WTC11 (cell line): ENCODE measurements at places on chromosomes 5 and 9. TPM values are rescaled to one million over a fixed set of nuclear protein-coding genes. Genes with fewer than 3 reads are reported as not detected.

DNA sequence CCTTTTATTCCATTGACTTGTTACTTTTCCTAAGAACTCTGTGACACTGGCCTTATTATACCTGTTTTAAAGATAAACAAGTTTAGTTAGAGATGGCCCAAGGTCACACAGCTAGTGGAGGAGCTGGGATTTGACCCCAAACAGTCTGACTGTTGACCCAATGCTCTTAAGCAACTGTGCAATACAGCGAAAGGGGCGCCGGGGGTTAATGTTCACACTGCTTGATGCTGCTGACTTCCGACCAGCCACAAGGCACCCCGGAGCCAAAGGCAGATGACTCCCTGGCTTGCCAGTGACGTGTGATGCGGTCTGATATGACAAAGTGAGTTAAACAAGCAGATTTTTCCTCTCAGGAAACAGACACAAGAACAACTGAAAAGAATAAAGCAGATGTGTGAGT lies 23.9 kb downstream of the PIK3R1 start:
- no peak for DNase-seq

DNA sequence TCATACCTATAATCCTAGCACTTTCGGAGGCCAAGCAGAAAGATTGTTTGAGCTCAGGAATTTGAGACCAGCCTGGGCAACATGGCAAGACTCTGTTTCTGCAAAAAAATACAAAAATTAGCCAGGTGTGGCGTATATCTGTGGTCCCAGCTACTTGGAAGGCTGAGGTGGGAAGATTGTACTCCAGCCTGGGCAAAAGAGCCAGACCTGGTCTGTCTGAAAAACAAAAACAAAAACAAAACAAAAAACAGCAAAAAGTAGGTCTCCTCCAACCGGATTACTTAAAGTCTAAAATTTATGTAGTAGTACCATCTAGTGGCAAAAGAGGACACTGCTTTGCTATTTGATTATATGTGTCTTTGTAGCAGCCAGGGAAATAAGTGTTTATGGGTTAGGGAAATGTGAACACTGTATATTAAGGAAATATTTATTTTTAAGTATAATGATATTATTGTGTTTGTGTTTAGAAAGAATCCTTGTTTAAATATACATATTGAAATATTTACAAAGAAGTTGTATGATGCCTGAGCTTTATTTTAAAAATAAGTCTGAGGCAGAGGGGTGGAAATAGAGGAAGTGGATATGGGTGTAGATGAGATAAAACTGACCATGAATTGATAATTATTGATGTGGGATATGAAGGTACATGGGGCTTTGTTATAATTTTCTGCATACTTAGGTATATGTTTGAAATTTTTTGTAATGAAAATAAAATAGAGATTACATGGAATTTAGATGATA lies 20.0 kb downstream of the APC start:
- no peak for DNase-seq

- no peak for DNase-seq
Observed at GRCh38 chr9:129256959-129257713, 79.1 kb upstream of the IER5L start.

GRCh38 chr5:10635257-10635866 lies 71.5 kb downstream of the ANKRD33B start:
- DNase-seq, result no peak

GRCh38 chr5:150503386-150503785 lies 4.5 kb upstream of the NDST1 start:
- DNase-seq, result no peak

GRCh38 chr5:127515693-127516440 lies 1.6 kb upstream of the PRRC1 start:
- DNase-seq, result no peak

GRCh38 chr5:85843535-85843934 lies 774.2 kb upstream of the COX7C start:
- peak; percentile 11 for DNase-seq

DNA sequence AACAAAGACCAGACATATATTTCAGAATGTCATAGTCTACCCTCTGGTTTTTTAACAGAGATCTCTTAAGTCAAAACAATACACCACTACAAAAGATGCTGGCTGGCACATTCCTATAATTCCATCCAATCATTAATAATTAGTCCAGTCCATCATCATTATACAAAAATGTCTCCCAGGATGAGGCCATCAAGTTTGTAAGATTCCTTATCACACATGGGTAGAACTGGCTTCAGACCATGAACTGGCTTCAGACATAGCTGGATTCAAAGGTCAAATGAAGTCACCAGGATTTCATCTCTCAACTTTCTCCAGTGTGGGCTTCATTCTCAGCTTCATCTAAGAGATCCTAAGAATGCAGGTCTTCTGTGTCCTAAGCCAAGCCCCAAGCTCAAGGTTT lies 147.1 kb downstream of the ENC1 start:
- no peak for DNase-seq

- no peak for DNase-seq
Observed at GRCh38 chr5:68011259-68011760, 204.2 kb upstream of the PIK3R1 start.

DNA sequence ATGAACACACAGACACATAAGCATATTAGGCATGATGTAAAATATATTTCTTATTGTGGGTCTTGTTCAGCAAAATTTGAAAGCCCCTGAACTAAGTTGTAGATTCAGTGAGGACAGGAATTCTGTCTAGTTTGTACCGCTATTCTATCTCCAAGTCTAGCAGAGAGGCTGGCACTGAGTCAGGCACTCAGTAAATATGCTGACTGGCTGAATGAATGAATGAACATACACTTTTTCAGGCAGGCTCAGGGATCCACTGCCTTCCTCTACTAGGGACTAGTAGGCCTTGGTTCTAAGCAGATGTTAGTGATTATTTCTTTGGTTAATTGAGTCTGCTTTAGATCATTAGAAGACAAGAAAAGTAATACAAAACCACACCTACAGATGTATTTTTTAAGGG lies 157.5 kb downstream of the ZSWIM6 start:
- no peak for DNase-seq

DNA sequence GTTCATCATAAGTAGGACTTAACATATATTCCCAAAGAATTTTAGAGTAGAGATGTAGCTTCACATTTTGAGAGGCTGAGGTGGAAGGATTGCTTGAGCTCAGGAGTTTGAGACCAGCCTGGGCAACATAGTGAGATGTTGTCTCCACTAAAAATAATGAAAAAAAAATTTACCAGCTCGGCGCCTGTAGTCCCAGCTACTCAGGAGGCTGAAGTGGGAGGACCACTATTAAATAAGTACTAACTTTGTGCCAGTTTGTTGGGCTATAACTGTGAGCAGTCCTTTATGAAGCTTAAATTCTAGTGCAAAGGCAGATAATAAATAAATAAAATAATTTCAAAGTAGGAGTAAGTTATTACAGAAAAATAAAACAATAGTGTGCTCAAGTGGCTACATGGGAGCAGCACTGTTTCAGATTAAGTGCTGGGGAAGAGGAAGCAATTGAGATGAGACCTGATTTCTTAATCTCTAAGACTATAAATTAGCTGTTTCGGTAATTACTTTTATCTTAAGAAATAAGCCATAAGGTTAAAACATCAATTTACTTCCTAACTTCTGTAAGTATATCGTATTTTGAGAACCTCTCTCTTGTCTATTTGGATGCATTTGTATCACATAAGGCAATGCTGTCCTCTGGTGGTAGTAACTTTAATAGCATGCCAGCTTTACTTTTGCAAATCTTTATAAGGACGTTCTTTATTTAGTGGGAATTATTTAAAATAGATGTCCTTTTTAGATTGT lies 98.9 kb downstream of the CSNK1G3 start:
- no peak for DNase-seq

DNA sequence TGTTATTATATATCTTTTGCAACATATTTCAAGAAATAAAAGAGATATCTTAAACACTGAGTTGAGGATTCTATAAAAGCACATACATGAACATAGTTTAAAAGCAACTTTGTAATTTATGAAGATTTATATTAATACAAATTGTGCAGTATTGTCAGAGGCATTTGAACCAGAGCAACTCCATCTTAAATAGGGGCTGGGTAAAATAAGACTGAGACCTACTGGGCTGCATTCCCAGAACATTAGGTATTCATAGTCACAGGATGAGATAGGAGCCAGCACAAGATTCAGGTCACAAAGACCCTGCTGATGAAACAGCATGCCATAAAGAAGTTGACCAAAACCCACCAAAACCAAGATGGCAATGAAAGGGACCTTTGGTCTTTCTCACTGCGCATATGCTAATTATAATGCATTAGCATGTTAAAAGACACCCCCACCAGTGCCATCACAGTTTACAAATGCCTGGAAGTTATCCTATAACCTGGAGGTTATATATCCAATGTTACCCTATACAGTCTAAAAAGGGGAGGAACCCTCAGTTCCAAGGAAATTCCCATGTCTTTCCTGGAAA lies 320.2 kb downstream of the FAM170A start:
- DNase-seq, result no peak

- DNase-seq, result peak; percentile 60
Observed at GRCh38 chr9:36136272-36136893, at the start of gene GLIPR2. Gene GLIPR2 (plus strand): TSS chr9:36136733. CDS start chr9:36136779, 46 bp downstream.

GRCh38 chr5:160978944-160979343 lies 126.9 kb upstream of the ATP10B start:
- no peak for DNase-seq

The AIF1L gene
- total RNA-seq, result 103 to 109 TPM (median 106 TPM) in 3 replicates

The RORB gene
- 4.1 to 8.7 TPM (median 4.5 TPM) in 3 replicates for total RNA-seq

The TTC23L gene
- 1.6 to 2.4 TPM (median 1.9 TPM) in 3 replicates for total RNA-seq

The TXNDC8 gene
- total RNA-seq, result not detected in 3 replicates

The UNC5A gene
- total RNA-seq, result 7.9 to 10.2 TPM (median 9.4 TPM) in 3 replicates
